ENCODE measurements at places on chromosomes 13 and 19.

- no peak for DNase-seq
Measured at GRCh38 chr13:77751513-77752456, 54.3 kb downstream of the SLAIN1 start.

- DNase-seq = peak; percentile 61
Measured at GRCh38 chr19:4088975-4089374, 22.3 kb upstream of the ZBTB7A start.

GRCh38 chr19:49718511-49718910 lies 27.6 kb downstream of the CPT1C start:
- no peak for DNase-seq

DNA sequence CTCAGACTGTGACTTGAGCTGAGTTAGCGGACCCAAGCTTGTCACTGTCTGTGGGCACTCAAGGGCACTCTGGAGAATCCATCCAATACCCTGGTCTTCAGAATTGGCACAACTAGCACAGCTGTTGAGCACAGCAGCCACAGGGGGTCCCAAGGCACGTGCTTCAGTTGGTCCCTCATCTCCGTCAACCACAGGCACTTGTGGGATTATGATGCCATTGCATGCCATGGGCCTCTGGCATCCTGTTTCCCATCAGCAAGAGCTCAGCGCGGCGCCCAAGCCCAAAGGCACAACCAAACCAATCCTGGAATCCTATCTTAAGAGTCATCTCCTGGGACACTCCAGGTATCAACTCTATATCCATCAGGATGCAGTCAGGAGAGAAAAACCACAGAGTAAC lies 3.7 kb upstream of the B3GNT8 start:
- DNase-seq = no peak

DNA sequence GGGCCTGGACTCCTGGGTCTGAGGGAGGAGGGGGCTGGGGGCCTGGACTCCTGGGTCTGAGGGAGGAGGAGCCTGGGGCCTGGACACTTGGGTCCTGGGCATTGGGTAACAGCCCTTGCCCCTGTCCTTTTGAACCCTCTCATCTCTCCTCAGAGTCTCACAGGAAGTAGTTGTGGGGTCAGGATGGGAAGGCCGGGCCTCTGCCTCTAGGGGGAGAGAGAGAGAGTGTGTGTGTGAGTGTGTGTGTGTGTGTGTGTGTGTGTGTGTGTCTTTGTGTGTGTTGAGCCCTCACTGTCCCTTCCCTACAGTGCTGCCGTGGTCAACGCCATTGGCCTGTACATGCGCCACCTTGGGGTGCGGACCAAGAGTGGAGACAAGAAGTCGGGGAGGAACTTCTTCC lies 10.9 kb downstream of the ARHGEF1 start:
- no peak for DNase-seq

- DNase-seq = no peak
Measured at GRCh38 chr19:406135-406781, 2.7 kb downstream of the C2CD4C start.

GRCh38 chr13:49053906-49054305 lies 78.2 kb downstream of the FNDC3A start:
- DNase-seq = no peak

GRCh38 chr19:38304866-38305429 lies 897 bp downstream of the C19orf33 start:
- no peak for DNase-seq

- DNase-seq = no peak
Measured at GRCh38 chr13:102267191-102267590, 134.7 kb downstream of the FGF14 start.

GRCh38 chr19:38173291-38174041 lies 50.6 kb downstream of the DPF1 start:
- DNase-seq = no peak

- no peak for DNase-seq
Measured at GRCh38 chr13:72126424-72126823, 259.4 kb upstream of the DACH1 start.

GRCh38 chr19:370641-371330 lies 26.2 kb upstream of the MIER2 start:
- no peak for DNase-seq

GRCh38 chr13:112207129-112207528 lies 140.2 kb downstream of the SOX1 start:
- no peak for DNase-seq

DNA sequence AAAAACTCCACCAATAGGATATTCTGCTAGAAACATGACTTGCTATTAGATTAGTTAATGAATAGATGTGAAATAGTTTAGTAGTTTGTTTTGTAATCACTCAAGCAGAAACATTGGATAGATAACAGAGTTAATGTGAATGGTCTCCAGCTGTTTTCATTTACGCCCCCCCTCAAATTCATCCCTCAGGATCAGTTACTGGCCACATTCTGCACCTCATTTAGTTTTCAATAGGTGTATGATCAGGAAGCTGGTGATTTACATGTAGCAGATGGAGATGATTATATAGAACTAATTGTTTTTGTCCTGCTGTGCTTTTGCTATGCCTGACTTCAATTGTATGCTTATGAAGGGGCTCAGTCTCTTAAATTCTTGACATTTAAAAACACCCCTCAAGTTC lies 759.0 kb downstream of the SLITRK6 start:
- DNase-seq = no peak

GRCh38 chr19:7968796-7969554 lies 25.5 kb upstream of the TIMM44 start:
- no peak for DNase-seq

DNA sequence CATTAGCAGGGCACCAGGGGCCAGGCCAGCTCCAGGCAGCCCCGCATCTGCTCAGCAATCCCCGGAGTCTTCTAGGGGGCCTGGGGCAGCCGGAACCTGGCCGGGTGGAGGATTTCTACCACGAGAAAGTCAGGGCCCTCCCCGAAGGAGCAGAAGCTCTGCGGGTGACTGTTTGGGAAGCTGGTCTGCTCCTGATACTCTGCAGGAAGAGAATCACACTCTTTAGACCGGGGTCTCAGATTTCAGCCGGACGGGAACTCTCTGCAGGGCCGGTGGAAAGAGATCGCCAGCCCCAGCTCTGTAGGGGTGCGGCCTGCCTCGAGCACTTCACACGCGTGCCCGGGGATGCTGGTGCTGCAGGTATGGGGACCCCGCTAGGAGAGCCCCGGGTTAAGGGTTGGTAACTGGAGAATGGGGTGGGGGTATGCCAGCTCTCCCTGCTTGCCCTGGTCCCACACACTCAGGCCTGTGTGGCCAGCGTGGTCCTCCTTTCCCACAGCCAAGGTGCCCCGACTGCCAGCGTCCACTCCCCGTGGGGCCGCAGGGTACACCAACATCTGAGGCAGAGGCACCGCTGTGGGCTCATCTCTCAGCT lies 20.1 kb downstream of the RASA3 start:
- DNase-seq = no peak

- DNase-seq = no peak
Measured at GRCh38 chr13:45413826-45414307, 4.3 kb downstream of the SLC25A30 start.
